CD4-positive, alpha-beta T cell treated with Interleukin-15 for 4 hours (primary cell): ENCODE measurements at places on chromosomes 2 and 18.

DNA sequence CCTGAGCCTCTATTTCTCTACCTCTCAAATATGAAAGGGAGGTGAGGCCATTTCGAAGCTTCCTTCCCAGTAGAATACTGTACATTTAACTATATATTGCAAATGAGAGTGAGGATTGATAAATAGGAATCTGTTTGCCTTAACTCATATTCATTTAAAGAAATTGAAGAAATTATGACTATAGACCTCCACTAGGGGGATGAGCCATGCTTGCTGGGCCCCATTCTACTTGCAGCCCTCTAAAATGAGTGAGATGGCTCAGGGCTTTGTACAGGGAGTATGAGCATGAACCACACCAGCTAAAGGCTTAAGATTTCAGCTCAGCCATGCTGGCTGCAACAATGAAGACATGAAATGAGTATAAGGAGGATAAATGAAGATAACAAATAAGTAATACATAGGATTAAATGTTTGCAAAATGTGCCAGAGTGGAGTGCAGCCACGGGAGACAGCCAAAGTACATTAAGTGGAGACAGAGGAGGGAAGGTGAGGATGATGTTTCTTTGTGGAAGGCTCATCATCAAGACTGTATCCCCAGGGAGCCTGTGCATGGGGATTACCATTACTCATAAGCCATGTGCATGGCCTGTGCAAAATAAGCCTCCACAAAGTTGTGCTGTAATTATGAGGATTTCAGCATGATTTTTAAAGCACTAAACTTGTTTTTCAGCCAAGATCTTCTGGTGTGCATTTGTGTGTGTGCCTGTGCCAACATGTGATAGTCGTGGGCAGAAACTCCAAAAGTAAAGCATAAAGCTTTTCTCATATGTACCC, 300.8 kb downstream of the CNTNAP5 start:
- no peak for DNase-seq

DNA sequence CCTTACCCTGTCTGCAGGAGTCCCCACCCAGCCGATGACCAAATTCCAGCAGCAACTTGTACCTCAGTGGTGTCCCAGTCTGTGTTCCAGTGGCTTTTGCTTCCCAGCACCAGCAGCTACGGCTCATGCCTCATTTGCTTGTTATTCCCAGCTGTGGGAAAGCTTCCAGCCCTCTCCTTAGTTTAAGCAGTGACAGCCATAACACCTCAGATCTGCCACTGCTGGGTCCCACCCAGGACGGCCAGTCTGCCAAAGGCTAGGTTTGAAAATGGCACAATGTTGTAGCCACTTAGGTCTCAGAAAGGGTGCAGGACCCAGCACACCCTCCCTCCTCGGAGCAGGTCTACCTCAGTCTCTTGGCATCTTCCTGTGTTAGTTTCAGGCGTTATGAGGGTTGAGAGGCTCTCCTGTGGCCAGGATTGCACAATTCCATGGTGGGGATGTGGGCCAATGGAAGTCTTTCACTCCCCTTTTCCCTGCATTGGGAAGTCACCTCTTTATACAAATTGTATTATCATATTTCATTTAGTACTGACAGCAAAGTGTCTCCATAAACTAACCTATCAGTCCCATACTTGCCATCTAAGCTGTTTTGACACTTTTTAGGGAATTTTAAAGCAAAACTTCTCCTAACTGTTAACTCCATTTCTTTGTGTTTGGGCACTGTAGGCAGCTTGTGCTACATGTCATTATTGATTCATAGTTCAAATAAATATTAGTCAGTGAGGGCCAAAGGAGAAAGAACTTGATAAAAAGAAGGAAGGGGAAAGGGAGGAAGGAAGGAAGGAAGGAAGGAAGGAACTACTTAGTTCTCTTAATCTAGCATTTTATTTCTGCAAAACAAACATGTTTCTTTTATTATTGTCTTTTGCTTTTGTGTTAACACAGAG, 62.9 kb upstream of the FAM110C start:
- no peak for DNase-seq

DNA sequence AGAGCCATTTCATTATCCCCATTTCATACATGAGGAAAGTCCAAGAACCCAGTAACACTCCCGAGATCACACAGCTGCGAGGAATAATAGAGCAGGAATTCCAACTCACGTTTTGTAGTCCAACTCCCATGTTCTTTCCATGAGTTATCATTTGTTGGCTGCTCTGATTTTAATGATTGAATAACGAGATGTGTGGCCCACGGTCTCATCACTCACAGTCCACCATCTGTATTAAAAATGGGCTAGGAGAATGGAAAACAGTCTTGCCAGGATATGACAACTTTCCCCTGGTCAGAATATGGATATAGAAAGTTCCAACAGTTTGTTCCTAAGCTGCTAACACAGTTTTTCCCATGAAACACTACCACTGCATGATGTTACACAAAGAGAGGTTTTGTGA, 147.5 kb downstream of the METTL4 start:
- no peak for DNase-seq

- DNase-seq: no peak
Measured at GRCh38 chr2:47023332-47023731, 107.7 kb upstream of the MCFD2 start.

GRCh38 chr2:183541766-183542165, 417.5 kb downstream of the NUP35 start:
- no peak for DNase-seq
